CD4-positive, alpha-beta T cell treated with Interleukin-1 beta for 1 hour (primary cell): ENCODE measurements at places on chromosomes 6 and 20.

GRCh38 chr6:88165087-88165843 is 882 bp downstream of the CNR1 start:
- DNase-seq, result no peak

DNA sequence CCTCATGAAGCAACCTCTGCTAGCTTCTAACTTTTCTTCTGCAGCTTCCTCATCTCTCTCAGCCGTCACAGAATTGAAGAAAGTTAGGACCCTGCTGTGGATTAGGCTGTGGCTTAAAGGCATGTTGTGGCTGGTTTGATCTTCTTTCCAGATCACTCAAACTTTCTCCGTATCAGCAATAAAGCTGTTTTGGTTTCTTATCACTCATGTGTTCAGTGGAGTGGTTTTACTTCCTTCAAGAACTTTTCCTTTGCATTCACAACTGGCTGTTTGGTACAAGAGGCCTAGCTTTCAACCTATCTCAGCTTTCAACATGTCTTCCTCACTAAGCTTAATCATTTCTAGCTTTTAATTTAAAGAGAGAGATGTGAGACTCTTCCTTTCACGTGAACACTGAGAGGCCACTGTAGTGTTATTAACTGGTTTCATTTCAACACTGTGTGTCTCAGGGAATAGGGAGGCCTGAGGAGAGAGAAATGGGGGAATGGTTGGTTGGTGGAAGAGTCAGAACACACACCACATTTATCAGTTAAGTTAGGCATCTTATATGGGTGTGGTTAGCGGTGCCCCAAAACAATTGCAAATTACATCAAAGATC is 17.2 kb downstream of the ZSCAN23 start:
- no peak for DNase-seq

DNA sequence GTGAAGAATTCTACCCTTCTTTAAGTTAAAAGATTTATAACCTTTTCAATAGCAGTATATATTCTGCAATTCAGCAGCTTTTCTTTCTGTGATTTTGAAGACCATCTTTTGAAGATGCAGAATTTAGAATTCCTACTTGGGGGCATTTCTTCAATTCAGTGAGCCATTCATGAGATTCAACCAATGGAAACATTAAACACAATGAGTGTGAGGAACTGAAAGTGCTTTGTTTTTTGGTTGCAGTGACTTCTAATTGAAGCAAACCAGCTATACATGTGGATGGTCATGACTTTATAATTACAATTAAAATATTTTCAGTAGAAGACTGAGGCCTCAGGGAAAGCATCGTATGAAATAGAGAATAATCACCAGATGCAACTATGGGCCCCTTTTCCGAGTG is 108.3 kb downstream of the CARMIL1 start:
- no peak for DNase-seq

GRCh38 chr6:10951675-10952282 is 64.9 kb downstream of the SYCP2L start:
- no peak for DNase-seq

GRCh38 chr6:160167604-160168399 is 46.2 kb downstream of the SLC22A1 start:
- no peak for DNase-seq
